ENCODE measurements at places on chromosomes 5 and 9.

DNA sequence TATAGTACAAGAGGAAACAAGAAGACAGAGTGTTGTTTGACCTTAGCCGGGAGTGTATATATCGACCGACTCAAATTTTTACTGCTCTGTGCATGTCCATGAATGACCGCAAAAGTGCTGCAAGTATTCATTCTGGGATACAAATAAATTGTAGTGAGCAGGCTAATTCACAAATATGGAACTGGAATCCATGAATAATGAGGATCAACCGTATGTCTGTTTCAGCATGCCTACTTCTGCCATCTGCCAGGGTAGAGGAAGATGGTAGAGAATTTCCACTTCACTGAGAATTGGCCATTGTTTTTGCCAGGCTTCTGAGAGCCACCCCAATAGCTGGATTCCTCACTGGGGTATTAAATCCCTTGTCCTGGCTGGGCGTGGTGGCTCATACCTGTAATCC lies 8.5 kb upstream of the RALGPS1 start:
- no peak for DNase-seq

DNA sequence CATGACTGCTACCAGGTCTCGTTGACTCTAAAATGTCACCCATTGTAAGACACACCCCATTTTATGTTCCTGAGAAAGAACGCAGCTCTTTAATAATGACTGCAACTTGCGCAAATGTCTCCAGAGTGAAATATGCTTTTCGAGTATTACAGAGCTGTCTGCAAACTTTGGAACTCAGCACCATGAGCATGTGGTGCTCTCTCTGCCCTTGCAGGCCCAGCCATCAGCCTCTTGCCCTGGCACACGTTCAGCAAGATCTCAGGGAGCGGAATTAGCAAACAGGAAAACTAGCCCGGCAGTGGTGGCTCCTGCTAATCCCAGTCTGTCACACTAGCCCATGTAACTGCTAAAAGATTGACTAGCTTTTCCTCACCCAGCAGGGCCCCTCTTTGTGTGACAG lies 114.5 kb upstream of the SLC1A3 start:
- no peak for DNase-seq

DNA sequence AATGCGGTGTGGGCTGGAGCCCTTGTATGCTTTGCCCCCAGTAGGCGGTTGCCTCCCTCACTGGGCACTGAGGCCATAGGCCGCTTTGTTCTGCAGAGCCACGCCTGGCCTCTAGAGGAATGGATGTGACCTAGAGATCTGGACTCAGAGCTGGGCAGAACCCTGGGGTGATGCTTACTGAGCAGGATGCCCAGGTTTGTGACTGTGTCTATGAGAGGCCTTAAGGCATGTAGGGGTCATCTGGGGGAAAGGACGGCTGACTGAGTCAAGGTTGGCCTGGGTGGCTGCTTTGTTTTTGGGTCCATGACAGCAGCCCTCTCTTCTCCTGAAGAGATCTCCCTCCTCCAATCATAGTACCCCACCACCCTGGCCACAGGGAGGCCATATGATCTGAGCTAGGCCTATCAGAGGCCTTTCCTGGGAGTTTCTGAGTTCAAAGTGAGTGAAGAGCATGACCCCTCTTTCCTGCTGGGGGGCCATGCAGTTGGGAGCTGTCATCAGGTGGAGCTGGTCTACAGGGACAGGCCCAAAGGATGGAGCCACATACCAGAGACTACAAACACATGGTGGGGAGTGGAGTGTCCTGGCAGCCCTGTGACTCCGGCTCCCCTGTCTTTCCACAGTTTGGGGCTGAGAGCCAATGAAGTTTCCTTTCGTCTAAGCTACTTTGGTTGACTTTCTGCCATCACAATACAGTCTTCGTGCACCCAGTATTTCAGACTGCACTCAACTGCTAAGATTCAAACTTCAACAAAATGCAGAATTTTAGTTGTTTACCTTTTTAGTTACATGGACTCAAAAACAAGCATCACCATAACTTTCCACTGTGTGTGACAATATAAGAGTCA lies 165.4 kb downstream of the AUH start:
- no peak for DNase-seq

DNA sequence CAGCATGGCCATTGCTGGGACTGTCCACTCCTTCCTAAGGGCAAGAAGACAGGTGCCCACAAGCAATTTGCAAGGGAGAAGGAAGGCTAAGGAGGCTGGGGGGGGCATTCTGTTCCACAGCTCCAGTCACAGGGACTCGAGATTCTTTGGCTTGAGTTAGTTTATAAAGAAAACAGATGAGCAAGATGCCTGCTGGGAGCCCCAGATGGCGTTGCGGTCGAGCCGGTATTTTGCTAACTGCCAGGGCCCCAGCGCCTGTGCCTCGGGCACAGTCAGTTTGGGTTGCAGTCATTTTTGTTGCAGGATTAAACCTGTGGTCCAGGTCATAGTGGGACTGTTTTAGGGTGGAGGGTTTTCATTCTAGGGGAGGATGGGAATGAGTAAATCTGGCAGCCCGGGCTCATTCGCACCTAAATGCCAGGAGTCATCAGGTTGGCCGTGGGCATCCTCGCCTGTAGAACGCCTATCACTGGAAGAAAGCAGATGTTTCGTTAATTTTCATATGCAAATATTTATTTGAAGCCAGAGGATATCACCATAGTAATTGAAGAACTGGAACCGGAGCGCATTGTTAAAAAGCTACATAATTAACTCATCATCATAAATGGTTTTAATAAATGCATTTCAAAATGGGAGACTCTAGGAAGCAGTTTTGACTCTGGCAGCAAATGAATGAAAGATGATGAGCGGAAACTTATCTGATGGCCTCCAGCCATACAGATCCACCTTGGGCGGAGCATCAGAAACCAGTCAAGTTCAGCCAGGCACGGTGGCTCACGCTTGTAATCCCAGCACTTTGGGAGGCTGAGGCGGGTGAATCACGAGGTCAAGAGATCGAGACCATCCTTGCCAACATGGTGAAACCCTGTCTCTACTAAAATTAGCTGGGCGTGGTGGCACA lies 87.1 kb upstream of the FCN2 start:
- DNase-seq, result no peak

DNA sequence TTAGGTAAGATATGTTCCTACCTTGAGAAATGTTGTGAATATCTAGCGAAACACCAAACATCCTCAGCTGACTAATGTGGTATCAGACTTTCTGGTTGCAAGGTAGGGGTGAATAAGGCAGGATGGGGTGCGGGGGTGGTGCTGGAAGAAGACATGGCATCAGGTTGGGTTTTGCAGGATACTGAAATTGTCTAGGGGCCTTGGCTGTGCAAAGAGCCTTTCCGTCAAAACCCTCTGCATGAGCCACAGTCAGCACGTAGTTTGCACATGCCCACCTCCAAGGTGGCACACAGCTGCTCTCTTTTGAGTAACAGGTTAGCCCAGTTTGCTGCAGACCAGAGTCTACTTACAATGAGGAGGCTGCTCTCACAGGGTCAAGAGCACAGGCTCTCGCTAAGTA lies 42.0 kb downstream of the SFXN1 start:
- DNase-seq, result peak; percentile 49

DNA sequence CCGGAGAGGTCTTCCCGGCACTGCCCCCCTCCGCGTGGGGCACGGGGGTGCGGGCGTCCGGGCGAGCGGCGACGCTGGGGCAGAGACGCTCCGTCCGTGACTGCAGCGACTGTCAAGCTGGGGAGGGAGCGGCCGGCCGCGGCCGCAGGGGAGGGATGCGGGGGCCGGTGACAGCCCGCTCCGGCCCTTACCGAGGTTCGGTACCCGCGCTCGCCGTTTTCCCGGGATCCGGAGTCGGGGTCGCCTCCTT lies 400 bp downstream of the KDM4C start:
- no peak for DNase-seq

DNA sequence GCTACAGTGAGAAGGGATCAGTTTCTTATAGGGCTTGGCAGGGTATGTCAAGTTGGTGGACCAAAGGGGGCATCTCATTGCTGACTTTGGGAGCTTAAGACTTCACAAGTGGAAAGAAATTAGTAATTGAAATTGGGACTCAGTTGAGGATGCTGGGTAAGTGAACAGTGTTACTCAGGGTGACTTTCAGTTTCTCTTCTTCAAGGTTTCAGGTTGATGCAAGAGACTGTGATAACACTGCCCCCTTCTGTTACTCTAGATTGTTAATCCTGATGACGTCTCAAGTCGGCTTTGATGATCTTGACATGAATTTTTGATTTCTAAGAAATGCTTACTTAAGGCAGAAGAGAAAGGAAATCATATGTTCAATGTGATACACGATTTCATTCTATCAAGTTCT lies 21.3 kb downstream of the KCTD16 start:
- no peak for DNase-seq

- no peak for DNase-seq
Measured at GRCh38 chr5:110195288-110195687, 505.6 kb downstream of the MAN2A1 start.

DNA sequence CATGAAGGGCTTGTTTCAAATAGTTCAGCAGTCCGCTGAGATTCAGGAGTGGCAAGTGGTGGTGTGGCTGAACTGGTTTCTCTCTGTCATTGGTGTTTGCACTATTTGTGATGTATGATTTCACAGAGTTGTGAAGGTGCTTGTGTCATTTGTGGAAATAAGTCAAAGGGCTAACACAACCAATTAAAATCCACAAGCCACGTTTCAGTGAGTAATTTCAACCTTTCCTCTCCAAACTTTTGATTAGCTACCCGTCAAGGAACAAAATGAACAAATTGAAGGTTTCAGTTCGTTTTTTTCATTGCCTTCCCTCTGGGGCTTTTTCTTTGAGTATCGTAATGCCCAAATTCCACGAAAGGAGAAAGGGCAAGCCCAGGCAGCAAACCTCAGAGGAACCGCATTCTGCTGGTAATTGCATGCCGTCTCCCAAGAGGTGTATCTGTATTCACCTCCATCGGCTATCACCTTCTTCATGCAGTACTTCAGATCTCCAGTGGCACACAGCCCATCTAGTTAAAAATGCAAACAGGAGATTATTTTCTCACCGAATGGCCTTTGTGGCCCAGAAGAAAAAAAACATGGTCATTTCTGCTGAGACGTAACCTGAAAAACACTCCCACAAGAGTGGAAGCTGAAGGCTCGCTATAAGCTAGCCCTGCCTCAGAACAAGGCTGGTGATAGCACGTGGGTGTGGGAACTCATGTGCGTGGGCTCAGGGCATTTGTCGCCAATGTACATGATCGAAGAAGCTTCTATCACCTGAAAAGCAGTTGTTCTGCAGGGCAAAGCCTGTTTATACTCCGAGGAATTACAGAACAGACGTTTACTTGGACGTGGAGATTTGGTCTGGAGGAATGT lies 197.1 kb downstream of the NR3C1 start:
- DNase-seq, result no peak

- DNase-seq, result no peak
Measured at GRCh38 chr5:84870369-84870768, 485.7 kb upstream of the EDIL3 start.

GRCh38 chr5:64807520-64807919 lies 38.8 kb downstream of the CWC27 start:
- no peak for DNase-seq

GRCh38 chr5:179777456-179777855 lies 16.3 kb upstream of the LTC4S start:
- DNase-seq, result no peak

- no peak for DNase-seq
Measured at GRCh38 chr5:146015001-146015400, 78.6 kb downstream of the SH3RF2 start.
